ENCODE measurements at places on chromosomes 4 and X.

GRCh38 chrX:40395102-40395501 is 185.7 kb upstream of the ATP6AP2 start:
- DNase-seq: no peak

GRCh38 chr4:19739101-19739651 is 512.5 kb upstream of the SLIT2 start:
- peak; percentile 75 for DNase-seq

DNA sequence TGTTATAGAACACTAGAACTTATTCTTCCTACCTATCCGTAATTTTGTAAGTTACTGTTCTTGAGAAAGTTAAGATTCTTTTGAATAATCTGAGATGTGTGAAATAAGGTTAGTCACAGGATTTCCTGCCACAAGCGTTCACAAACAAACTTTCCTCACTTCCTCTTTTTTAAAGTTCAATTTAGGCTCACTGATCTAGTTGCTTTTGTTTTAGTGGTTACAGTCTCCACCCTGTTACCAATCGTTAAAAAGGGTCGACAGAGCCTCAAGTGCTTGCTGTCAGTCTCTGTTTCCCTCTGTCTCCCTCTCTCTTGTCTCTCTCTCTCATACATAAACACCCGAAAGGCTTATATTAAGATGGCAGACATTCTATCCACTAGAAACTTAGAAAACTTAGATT is 35.9 kb upstream of the STK26 start:
- no peak for DNase-seq

GRCh38 chr4:6546681-6547447 is 28.1 kb upstream of the MAN2B2 start:
- peak; percentile 7 for DNase-seq

GRCh38 chrX:71053217-71053621 is 14.9 kb downstream of the SNX12 start:
- no peak for DNase-seq

GRCh38 chr4:151641167-151641566 is 119.6 kb downstream of the GATB start:
- no peak for DNase-seq

GRCh38 chr4:172232966-172233365 is 419.8 kb downstream of the GALNTL6 start:
- DNase-seq: no peak

GRCh38 chrX:427812-428725 is 41.4 kb upstream of the PPP2R3B start:
- DNase-seq: no peak

GRCh38 chr4:99572527-99573240 is 1.9 kb upstream of the MTTP start:
- DNase-seq: no peak

DNA sequence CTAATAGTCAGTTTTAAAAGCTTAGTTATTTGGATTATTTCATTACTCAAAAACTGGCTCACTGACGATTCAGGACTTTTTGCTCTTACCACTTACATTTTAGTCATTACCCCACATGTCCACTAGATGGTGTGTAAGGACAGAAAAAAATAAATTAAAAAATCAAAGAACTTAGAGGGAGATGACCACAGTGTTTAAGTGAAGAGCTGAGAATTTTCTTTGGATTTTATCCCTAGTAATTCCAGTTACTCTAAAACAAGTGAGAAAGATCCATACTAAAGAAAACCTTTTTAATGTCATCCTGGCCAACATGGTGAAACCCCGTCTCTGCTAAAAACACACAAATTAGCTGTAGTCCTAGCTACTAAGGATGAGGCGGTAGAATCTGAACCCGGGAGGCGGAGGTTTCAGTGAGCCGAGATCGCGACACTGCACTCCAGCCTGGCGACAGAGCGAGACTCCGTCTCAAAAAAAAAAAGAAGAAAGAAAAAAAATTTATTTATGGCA is 26.4 kb upstream of the TMPRSS11B start:
- DNase-seq: peak; percentile 7

DNA sequence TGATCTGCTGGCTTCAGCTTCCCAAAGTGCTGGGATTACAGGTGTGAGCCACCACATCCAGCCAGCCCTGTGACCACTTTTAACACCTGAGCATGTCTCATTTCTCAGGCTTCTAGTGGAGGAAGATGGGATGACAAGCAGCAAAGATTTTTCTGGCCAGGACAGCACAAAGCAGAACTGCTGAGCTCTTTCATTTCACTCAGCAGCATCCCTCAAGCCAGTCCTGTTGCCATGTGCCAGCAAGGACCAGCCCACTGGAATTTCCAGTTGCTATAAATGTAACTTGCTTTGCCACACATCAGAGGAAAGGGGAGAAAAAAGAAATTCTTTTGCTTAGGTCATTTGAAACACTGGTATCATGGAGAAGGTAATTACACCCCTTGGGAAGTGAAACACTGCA is 75.9 kb downstream of the SLC9A7 start:
- no peak for DNase-seq

GRCh38 chrX:16491461-16491860 is 158.5 kb upstream of the S100G start:
- no peak for DNase-seq

- no peak for DNase-seq
Measured at GRCh38 chr4:143302536-143302935, 34.1 kb upstream of the GAB1 start.

- DNase-seq: no peak
Measured at GRCh38 chr4:153261461-153261860, 57.2 kb downstream of the TRIM2 start.

- DNase-seq: no peak
Measured at GRCh38 chr4:1211371-1211770, 37.6 kb downstream of the CTBP1 start.

DNA sequence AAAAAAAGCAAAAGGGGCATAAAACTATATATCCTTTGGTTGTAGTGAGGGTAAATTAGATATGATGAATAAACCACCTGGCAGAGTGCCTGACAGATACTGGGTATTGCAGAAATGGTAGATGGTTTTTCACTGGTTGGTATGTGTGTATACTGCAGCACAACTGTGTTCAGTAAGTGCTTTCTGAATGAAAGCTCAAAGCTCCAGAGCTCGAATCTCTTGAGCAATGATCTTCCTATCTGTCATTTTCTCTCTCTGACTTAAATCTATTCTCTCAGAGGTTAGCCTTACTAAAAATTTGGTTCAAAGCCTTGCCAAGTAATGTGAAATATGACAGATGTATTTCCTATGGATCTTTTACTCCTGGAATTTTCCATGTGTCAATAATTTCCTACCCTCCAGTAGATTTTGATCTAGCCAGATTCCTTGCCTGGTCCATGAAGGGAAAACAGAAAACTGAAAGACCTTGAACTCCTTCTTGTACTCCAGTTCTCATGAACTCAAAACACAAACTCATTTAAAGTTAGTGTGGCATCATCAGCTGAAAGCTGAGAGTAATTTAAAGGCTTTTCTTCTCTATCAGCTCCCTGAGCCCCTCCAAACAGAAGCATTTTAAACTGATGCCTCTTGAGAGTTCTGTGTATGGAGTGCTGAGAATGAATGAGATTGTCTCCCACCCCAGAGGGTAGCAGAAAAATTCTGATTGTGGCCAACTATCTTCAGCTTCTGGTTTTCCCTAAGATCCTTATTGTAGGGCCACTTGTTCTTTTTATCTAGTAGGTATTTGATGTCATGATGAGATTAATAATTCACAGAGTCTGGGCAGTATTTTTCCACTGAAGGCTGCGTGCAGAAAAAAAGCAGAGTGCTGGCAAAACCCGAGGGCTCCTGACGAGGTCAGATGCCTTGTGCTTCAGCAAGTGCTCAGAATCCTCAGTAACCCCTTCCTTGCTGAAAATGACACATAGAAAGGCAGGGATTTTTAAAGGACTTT is 363.4 kb upstream of the BOD1L1 start:
- DNase-seq: no peak
